ENCODE measurements at places on chromosomes 5 and 9. TPM values are rescaled to one million over a fixed set of nuclear protein-coding genes. Genes with fewer than 3 reads are reported as not detected.

The CCNO gene
- total RNA-seq, result 0.22 TPM

The PCDHA12 gene
- total RNA-seq, result 0.11 TPM

The KCNMB1 gene
- total RNA-seq, result under 0.01 TPM

The OGN gene
- total RNA-seq, result 0.33 TPM

The OBP2B gene
- not detected for total RNA-seq

The SPINK7 gene
- total RNA-seq, result not detected

The JAKMIP2 gene
- 10.8 TPM for total RNA-seq

The CDK5RAP2 gene
- 35.2 TPM for total RNA-seq

The SLC2A8 gene
- 9.4 TPM for total RNA-seq

The PCDHA5 gene
- total RNA-seq, result 0.11 TPM

The TAF1L gene
- under 0.01 TPM for total RNA-seq

The NUDT12 gene
- total RNA-seq, result 17.2 TPM

The LRRC19 gene
- total RNA-seq, result not detected

The ERAP2 gene
- 50.8 TPM for total RNA-seq

The ITGA2 gene
- total RNA-seq, result 40.7 TPM

The PCDH12 gene
- total RNA-seq, result 0.11 TPM

The IL3 gene
- total RNA-seq, result not detected

The C5orf52 gene
- total RNA-seq, result not detected

The CAPSL gene
- not detected for total RNA-seq

The TAF11L10 gene
- total RNA-seq, result not detected

The FAM163B gene
- total RNA-seq, result not detected

The SEMA5A gene
- 16.0 TPM for total RNA-seq

The PKD2L2 gene
- total RNA-seq, result not detected

The SHC3 gene
- 25.5 TPM for total RNA-seq

The SLCO6A1 gene
- not detected for total RNA-seq

The NR5A1 gene
- total RNA-seq, result not detected

The SLC25A2 gene
- 0.50 TPM for total RNA-seq

The FOXD1 gene
- 3.2 TPM for total RNA-seq

The GFRA3 gene
- not detected for total RNA-seq

The FBP2 gene
- total RNA-seq, result not detected

The SPRY4 gene
- 6.7 TPM for total RNA-seq

The SPINK4 gene
- total RNA-seq, result not detected

The SLC36A3 gene
- not detected for total RNA-seq

The TMC1 gene
- total RNA-seq, result 2.1 TPM

The LECT2 gene
- not detected for total RNA-seq

The PRUNE2 gene
- 68.1 TPM for total RNA-seq

The SH2D3C gene
- total RNA-seq, result 0.11 TPM

The RASGRF2 gene
- 12.5 TPM for total RNA-seq

The CDX1 gene
- total RNA-seq, result 0.12 TPM

The CHMP5 gene
- 130 TPM for total RNA-seq

The IER5L gene
- total RNA-seq, result 74.2 TPM

The PCDHB10 gene
- 0.12 TPM for total RNA-seq

The ZFP2 gene
- 0.22 TPM for total RNA-seq
